Posterior vena cava (tissue), 2 donors: ENCODE measurements at places on chromosomes 6 and 20. TPM values are rescaled to one million over a fixed set of nuclear protein-coding genes. Genes with fewer than 3 reads are reported as not detected.

The FOXQ1 gene
- total RNA-seq, result not detected

The SLC22A1 gene
- total RNA-seq, result 1.9 TPM

The FUT9 gene
- total RNA-seq, result under 0.01 TPM

The CALHM5 gene
- total RNA-seq, result 7.2 TPM

The GJA1 gene
- 68.2 TPM for total RNA-seq

The GRM1 gene
- total RNA-seq, result not detected

The IL17F gene
- not detected for total RNA-seq

DNA sequence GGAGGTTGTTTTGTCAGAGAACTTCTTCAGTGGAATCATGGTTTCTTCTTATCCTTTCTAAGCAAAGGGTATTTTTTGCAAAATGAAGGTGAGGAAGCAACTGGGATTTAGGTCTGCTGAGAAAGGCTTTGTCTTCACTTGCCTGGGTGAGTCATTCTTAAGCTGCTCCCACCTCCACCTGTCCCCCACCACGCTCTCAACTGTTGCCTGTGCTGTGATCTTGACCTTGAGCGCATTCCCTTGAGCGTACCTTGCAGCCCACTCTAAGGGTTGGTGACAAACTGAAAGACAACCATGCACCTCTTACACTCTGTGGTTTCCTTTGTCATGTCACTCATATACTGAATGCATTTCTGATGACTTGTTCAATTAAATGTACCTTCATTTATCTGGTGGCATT is 641.1 kb downstream of the RNF144B start:
- DNase-seq, result no peak

DNA sequence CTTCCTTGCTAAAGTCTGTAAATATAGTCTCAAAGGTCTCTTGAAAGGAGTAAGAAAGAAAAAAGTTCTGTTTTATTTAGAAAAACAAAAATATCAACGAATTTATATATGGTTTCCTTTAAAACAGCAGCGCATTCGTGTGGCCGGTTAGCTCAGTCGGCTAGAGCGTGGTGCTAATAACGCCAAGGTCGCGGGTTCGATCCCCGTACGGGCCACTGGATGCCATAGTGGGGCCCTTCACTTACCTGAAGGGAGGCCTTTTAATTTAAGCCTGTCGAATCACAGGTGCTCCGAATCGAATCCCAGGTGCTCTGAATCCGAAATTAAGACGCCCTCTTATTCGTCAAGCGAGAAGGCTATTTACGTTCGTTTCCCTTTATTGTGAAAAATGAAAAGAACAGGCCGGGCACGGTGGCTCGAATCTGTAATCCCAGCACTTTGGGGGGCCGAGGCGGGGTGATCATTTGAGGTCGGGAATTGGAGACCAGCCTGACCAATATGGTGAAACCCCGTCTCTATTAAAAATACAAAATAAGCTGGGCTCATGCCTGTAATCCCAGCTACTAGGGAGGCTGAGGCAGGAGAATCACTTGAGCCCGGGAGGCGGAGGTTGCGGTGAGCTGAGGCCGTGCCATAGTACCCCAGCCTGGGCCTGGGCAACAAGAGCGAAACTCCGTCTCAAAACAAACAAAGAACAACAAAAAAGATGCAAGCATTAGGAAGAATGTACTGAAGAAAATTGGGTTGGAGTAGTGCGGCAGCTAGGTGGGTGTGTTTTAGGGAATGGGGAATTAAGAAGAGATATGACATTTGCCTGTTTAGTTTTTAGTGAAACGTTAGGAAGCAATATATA is 195.8 kb upstream of the ZNF184 start:
- DNase-seq, result no peak

GRCh38 chr20:57425150-57426013 is 34.2 kb downstream of the RBM38 start:
- no peak for DNase-seq

DNA sequence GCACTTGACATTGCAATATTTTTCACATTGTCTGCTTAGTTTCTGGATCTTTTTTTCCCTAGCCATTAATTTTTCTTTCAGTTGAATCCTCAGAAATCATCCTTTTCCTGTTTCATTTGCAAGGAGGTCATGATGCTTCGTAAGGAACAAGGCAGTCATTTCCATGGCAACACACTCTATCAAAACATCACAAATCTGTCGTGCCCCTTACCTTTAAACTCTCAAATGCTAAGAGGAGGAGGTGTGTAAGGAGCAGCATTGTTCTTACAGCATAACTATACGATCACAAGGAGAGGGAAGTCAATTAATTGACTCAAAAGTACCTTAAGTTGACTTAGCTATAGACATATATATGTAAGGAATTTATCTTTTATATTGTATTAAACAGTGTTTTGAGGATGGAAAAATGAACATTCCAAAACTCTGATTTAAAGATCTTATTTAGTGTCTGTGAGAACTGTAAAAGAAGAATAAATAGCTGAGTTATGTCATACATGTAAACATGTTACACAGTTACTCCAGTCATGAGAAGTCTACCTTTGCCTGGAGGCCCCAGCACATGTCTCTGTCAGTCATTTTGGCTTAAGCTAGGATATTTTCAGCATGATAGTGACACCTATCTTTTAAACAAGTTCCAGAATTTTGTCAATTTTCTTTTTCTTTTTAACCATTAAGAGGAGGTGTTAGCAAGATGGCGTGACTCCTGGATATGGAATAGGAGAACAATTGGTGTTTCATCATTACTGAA is 41.6 kb downstream of the CDKAL1 start:
- no peak for DNase-seq

- no peak for DNase-seq
Observed at GRCh38 chr20:48405909-48406308, 421.9 kb downstream of the PREX1 start.

DNA sequence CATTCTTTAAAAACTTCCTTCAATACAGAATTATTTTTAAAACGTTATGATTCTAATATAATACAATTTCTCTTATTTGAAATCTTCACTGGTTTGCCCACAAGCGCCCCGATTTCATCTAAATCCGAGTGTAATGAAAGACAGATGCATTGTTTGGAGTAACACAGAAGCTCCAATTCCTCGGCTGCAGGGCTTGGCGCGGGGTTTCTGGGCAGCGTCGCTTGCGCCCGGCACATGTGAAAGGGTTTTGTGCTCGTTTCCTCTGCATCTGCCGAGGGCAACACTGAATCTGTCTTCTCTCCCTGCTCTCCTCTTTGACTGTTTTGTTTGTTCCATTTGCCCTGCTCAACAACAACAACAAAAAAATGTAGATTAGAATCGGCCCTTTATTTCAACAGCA is 248.6 kb upstream of the QKI start:
- no peak for DNase-seq
